ENCODE measurements at places on chromosomes 5 and 9.

DNA sequence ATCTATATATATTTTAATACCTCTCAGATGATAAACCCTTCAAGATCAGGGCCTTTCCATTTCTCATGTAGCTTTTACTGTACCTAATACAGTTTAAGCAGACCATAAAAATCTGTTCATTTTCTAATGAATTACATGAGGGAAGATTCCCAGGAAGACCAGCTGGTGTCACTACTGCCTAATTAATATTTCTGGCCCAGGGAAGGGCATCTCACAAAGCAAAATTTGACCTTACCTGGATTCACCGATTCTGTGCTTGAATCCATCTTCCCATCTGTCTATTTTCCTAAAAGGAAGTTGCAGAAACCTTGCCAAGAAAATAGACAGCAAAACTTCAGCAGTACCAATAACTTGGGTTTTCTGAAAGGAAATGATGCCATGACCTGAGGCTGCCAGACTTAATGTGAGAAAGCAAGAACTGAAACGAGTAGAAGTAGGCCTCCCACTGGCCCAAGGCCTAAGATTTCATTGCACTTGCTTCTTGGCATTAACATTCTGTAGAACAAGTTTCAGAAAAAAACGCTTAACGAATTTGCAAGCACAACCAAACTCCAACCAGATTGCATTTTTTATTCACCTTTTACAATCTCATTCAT is 83.0 kb upstream of the GLIS3 start:
- DNase-seq: no peak

- no peak for DNase-seq
Observed at GRCh38 chr5:64958757-64959391, 190.1 kb downstream of the CWC27 start.

GRCh38 chr5:169085212-169085611 is 215.7 kb downstream of the SLIT3 start:
- no peak for DNase-seq

DNA sequence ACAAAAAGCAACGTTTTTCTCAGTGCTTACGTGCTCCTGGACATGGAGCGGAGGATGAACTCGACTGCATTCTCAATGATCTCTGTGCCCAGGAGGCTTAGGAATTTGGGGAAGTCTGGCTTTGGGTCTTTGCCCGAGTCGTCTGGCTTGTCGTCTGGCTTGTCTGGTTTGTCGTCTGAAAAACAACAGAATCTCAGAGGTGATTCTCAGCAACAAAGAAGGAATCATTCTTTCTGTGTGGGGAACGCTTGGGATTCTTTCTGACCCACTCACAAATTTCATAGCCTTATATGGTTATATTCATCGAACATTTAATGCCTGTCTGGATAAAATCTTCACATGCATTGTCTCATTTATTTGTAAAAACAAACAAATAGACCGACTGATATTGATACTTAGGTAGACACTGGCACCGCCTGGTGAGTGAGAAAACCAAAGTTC is 4.7 kb downstream of the C5orf46 start:
- no peak for DNase-seq

- DNase-seq: no peak
Observed at GRCh38 chr9:92324431-92324830, 719 bp downstream of the NOL8 start.

DNA sequence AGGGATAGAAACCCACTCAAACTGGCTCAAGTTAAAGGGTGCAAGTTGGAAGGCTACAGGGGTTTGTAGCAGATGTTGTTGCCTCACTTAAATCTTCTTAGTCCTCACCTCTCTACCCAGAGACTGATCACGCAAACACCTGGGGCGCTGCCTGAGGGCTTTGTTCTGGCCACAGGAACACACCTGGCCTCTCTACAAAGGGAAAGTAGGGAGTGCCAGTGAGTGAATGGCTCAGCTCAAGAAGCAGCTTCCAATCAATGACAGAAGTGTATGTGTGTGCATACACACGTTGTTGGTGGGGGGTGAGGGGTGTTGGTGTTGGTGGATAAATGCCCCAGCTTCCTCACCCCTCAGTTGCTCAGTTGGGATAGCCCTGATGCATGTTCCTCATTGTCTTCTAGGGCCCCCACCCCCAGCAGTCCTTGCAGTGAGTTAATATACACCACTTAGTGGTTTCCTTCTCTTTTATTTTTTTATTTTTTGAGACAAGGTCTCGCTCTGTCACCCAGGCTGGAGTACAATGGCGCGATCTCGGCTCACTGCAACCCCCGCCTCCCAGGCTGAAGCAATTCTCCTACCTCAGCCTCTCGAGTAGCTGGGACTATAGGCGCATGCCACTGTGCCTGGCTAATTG is 30.6 kb upstream of the CTNNA1 start:
- DNase-seq: no peak

- no peak for DNase-seq
Observed at GRCh38 chr5:176570044-176570443, 20.9 kb downstream of the CDHR2 start.

GRCh38 chr5:156794687-156795086 is 55.4 kb upstream of the PPP1R2B start:
- DNase-seq: no peak

All from left hindlimb (tissue), 1 donor.